ENCODE measurements at places on chromosomes 1 and 21.

GRCh38 chr1:116984406-116985160 is 17.0 kb upstream of the CD101 start:
- no peak for DNase-seq

GRCh38 chr21:45892156-45892915 is 89.2 kb upstream of the COL6A1 start:
- DNase-seq, result no peak

DNA sequence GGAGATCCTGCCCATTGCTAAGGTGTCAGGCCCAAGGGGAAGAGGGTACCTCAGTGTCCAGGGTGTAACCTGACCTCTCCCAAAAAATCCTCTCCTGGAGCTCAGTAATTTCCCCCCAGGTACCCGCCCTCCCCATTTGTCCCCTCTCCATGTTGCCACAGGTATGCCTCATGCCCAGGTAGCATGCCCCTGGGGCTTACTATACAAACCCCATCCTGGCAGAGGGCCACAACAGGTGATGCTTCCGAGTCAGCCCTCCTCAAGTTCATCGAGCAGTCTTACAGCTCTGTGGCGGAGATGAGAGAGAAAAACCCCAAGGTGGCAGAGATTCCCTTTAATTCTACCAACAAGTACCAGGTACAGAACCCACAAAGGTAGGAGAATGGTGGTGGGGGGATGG is 15.7 kb downstream of the ATP1A4 start:
- no peak for DNase-seq

DNA sequence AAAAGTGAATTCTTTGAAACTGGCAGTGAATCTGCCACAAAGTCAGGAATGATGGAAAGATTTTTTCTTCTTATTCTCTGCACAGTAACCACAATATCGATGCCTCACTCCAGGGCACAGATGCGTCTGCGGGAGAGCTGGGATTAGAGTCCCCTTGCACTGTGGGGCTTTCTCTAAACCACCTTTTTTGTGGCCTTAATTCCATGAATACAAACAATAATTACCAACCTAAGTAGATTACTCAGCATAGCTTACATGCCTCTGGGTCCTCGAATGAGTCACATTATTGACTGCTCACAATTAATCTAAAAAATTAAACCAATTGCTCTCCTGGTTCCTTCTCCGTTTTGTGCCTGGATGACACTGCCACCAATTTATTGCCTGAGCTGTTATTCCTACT is 125.8 kb downstream of the KAZN start:
- DNase-seq, result no peak

- DNase-seq, result no peak
Measured at GRCh38 chr1:204782118-204782700, 88.5 kb upstream of the NFASC start.

DNA sequence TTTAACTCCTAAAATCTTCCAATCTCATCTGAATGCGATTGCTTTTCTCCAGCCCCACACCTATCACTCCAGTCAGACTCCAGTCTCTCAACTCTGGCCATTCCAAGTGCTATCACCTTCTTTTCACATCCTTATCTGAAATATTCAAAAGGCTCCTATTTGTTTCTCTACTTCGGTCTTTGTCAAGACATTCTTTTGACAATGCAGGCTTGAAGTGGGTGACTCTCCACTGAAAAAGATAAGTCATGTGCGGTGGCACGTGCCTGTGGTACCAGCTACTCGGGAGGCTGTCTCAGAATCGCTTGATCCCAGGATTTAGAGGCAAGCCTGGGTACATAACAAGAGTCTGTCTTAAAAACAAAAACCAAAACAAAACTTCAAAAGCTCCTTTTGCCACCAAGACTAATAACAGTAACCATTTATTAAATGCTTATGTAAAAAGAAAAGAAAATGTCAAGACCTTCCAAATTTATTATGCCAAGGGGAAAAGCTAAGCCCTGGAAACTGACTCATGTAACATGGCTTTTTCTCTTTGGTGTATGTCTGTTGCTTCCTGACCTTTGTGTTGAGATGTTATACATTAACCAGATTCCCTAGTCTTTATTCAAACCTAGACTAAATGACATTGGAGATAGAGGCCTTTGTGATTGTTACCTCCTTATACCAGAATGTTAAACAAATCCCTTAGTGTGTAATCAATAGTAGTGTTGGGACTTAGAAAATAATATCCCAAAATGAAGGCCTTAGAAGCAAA is 3.6 kb downstream of the ALG14 start:
- no peak for DNase-seq

All from activated naive CD4-positive, alpha-beta T cell (primary cell).